NCI-H187 treated with DMSO at 0.1 percent for 48 hours (cell line): ENCODE measurements at places on chromosomes 16 and 17.

GRCh38 chr17:81396722-81397313 is 1.6 kb downstream of the BAHCC1 start:
- no peak for DNase-seq

DNA sequence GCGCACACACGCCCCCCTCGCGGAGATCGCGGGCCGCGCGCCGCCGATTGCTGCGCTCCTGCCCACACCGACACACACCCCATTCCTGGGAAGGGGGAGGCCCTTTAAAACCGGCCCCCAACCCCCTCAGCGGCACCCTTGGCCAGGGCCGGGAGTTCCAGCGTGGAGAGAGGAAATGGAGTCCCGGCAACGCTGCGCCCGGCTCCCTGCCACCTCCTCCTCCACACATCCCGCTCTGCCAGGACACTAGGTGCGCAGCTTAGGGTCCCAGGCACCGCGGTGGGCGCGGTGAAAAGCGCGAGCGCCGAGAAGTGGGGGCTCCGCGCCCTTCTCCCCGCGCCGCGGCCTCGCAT is 397 bp downstream of the CDC42EP4 start:
- no peak for DNase-seq

DNA sequence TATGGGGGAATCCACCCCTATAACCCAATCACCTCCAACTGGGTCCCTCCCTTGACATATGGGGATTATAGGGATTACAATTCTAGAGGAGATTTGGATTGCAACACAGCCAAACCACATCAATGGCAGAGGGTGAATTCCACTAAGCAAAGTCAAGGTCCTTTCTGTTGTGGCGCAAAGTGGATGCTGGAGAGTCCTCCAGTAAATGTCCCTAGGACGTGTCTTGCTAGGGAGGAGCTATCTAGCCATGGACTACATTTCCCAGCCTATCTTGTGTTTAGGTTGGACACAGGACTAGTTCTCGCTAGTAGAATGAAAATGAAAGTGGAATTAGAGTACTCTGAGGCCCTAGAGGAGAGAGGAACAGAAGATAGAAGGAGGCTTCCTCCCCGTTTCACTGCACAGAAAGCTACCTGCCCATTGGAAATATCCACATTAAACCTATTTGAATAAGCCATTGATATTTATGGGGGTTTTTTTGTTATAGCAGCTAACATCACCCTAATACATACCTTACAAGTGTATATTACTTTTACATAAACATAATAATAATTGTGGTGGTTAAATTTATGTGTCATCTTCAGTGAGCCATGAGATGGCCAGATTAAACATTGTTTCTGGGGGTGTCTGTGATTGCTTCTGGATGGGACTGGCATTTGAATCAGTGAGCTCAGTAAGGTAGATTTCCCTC is 56.7 kb upstream of the ERCC4 start:
- DNase-seq, result no peak

GRCh38 chr16:1961651-1962067 is 2.3 kb downstream of the NDUFB10 start:
- DNase-seq, result no peak

DNA sequence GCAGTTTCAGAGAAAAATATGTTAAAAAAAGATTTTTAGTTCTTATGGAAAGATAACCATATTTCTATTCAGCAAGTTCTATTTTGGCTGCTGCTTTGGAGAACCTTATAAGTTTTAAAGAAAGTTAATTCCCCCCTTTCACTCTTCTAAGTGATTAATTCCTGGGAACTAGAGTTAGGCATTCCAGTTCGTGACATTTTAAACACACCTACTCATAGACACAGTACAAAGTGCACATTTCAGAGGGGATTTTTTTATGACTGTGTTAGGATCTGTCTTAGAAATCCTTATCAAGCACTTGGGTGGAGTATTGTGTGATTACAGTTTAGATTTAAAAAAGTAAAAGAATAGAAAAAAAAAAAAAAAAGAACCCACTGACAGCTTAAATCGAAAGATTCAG is 3.5 kb upstream of the CDH11 start:
- no peak for DNase-seq

GRCh38 chr16:15620611-15621195 is 22.3 kb downstream of the MARF1 start:
- DNase-seq, result no peak

DNA sequence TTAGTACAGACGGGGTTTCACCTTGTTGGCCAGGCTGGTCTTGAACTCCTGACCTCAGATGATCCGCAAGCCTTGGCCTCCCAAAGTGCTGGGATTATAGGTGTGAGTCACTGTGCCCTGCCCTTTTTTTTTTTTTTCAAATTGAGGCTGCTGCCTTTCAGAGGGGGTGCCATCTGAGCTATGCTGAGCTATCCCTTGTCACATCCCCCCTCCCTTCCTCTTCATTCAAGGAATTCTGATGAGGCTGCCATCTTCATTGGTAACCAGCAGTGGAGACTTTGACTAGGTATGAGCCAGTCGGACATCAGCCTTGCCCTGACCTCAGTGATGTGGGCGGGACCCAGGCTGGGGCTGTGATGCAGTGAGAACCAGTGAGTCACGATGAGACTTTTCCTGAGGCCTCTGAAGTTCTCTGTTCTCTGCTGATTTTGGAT is 24.4 kb upstream of the GPT2 start:
- DNase-seq, result no peak

DNA sequence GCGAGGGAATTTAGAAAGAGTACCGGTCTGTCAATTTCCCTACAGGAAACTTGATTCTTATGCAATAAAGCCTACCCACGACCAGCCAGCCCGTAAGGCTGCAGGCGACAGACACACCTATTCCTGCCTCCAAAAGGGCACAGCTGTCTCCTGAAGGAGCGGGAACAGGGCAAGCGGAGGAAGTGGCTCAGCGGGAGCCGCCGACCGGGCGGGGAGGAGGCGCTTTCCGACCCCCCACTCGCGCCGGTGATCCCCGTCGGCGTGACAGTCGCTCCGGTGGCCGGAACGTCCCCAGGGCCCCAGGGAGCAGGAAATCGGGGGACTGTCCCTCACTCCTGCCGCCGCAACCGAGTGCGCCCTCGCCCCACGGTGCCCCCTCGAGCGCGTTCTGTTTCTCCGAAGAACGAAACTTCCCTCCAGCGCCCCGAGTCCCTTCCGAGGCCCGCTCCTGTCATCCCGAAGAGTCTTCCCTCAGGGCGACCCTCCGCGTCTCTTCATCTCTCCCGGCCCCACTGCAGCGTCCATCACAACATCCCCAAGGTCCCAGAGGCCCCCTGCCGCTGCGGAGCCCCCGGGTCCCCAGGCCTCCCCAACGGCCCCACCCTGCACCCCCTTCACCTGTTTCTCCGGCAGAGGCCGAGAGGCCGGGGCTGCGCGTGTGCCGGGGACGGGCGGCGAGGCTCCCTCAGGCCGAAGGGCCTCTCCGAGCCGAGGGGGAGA is 421 bp downstream of the STAT3 start:
- no peak for DNase-seq

- DNase-seq, result no peak
Measured at GRCh38 chr16:21982108-21982507, 18.8 kb downstream of the PDZD9 start.

DNA sequence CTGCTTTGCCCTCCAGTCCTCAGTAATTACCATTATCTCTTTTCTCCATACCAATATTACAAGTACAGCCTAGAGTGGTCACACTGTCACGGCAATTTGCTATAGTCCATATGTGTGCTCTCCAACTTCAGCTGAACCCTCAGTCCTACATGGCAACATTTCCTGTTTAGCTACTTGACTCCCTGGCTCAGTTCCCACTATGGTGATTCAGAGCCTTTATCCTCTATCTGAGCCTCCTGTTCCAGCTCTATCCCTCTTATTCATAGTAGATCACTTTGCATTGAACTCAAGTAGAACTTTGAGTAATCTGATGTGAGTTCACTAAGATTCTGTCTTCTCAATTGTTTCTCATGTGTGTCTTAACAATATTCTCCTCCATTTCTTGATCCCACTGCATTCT is 43.7 kb upstream of the GOSR1 start:
- no peak for DNase-seq

DNA sequence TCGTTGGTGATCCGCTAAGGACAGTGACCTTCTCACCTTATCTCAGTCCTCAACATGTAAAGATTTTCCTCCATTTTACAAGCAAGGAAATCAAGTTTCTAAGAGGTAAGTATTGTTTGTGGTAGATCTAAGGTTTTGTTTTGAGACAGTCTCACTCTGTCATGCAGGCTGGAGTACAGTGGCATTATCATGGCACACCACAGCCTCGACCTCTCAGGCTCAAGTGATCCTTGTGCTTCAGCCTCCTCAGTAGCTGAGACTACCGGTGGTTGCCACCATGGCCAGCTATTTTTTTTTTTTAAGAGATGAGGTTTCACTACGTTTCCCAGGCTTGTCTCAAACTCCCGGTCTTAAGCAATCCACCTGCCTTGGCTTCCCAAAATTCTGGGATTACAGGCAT is 34.9 kb downstream of the PRKCA start:
- DNase-seq, result no peak

DNA sequence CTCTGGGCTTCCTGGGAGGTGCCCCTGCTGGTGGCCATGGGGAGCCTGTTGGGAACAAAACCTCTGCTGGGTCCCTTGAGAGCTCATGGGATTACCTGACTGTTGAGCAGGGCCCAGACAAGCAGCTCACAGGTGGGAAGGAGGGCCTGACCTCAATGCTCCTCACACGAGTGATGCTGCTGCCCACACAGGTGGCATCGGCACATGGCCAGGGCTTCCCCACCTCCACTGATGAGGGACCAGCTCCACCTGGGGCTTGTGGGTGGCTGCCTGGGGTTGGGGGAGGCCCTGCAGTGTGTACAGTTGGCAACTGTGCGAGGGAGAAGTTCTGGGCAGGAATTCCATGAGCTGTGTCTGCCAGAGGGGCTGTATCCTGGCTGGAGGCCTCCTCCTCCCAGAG is 87.8 kb upstream of the NLRP1 start:
- no peak for DNase-seq

- DNase-seq, result no peak
Measured at GRCh38 chr17:79832218-79833109, 6.8 kb downstream of the CBX4 start.

DNA sequence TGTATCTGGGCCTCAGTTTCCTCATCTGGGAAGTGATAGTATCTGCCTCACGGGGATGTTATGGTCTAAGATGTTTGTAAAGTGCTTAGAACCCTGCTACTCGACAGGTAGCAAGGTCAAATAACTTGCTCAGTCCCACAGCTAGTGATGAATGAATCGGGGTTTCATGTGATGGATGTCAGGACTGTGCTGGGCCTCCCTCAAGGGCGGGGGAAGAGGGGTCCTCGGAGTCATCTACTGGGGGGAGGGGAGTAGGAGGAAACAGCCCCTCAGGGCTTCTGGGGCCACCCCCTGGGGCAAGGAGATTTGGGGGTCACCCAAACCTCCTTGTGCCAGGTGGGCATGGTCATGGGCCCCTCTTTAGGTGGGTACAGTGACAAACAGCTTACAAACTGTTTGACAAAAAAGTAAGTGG is 732 bp downstream of the PNPO start:
- no peak for DNase-seq

DNA sequence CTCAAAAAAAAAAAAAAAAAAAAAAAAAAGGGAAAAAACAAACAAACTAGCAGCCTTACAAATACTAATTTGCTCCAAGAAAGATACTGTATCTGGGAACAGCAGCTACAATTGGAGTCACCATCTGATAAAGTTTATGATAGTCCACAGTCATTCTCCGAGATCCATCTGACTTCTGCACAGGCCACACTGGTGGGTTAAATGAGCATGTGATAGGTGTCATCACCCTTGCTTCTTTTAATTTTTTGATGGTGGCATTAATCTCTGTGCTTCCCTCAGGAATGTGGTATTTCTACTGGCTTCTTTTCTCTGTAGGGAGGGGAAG is 49.6 kb downstream of the BCL7C start:
- DNase-seq, result no peak

- no peak for DNase-seq
Measured at GRCh38 chr16:52050418-52050817, 496.5 kb downstream of the TOX3 start.

DNA sequence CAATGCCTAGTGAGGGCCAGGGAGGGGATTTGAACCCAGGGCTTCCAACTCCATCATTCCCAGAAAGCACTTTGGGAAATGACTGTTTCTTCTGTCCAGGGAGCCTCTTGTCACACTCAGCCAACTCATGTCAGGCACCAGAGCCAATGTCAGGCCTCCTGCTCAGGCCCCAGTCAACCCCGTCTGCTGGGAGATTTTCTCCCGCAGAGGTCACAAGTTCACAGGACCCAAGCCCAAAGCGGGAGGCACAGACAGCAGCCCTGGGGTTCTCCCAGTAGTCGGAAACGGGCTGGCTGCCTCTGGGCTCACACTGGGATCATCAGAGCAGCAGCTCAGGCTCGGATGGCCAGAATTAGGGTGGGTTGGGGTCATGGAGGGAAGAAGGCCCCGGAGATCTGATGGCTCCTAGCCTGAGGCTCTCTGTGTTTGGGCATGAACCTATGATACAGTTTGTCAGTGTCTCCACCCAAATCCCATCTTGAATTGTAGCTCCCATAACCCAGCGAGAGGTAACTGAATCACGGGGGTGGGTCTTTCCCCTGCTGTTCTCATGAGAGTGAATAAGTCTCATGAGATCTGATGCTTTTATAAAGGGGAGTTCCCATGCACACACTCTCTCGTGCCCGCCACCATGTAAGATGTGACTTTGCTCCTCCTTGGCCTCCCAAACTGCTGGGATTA is 255.5 kb downstream of the PARN start:
- no peak for DNase-seq

DNA sequence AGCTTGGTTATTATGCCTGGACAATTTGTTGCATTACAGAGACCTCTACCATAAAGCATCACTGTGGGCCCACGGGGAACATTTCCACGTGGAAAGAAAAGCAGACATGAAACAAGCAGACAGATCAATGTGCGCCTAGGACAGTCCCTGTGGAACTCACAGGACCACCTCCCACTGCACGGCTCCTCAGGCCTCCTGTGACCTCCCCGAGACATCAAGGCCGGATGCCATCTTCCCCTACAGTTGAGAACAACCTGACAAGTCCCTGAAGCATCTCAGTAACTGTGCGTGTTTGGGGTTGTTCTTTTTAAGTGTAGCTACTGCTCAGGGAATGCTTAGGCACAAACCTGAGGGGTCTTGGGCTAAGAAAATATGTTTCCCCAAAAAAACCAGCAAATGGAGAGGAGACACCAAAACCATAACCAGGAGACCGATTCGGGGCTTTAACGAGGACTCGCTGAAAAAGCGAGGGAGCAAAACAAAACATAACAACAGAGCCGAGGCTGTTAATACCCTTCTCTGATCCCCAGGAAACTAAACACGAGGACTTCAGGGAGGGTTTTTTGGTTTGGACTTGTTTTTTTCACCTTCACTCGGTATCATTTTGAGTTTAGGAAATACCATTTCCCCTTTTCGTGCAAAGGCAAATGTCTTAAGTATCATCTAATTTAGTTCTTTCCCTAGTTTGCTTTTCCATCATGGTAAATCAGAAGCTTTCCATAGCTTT is 87.1 kb downstream of the CYTH1 start:
- DNase-seq, result no peak
